ENCODE measurements at places on chromosomes 6 and 20.

GRCh38 chr6:143110572-143110971, 49.9 kb downstream of the AIG1 start:
- no peak for DNase-seq

GRCh38 chr6:113340371-113340770, 516.8 kb upstream of the MARCKS start:
- no peak for DNase-seq

- DNase-seq, result no peak
Observed at GRCh38 chr20:43710370-43711044, 16.3 kb downstream of the GTSF1L start.

DNA sequence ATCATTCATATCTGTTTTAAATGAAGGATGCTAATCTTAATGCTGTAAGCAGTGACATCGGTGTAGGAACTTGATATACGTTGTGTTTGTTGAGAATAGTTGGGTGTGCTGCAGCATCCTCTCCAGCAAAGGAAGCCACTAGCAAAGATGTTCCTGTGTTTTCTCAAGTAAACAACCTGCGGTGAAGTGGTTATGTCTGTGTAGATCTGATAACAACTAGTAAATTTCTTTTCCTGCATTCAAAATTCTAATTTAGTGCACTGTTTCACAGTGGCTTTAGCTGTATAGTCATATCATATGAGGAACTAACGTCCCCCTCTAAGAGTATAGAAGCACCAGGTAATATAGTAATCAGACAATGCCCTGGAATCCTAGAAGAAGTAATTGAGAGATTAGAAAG, 38.7 kb downstream of the NCOA7 start:
- peak; percentile 52 for DNase-seq

DNA sequence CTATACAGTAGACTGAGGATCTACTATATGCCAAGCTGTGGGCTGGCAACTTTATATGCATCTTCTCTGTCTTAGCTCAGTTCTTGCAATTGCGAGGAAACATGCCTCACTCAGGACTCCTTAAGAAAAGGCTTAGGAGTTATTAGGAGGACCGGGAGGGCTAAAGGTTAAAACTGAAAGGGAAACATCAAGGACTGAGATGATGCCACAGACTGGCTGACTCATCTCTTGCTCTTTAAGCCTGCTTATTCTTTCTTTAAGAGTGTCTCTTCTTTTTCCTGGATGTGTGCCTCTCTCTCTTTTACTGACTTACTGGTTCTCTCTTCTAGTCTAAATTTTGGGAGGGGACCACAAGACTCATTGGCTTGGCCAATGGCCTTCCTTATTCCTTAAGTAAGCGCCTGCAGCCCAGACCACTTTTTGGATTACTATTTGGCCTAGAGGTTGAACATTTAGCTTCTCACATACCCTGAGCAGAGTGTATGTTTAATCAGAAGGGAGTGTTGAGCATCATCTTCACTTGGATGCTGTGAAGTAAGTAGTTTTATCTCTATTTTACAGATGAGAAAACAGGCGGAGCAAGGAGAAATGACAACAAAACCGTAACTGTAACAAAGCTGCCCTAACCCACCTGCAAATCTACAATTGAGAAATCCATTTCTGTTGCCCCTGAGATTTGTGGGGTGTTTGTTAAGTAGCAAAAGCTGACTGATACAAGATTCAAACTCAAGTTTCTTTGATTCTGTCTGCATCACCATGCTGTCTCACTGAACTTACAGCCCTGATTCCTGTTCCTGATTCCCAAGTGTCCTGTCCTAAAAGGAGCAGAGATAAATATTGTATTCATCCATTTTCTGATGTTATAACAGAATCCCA, 7.2 kb upstream of the SDC4 start:
- DNase-seq, result peak; percentile 24
